ENCODE measurements at places on chromosomes 4 and X. TPM values are rescaled to one million over a fixed set of nuclear protein-coding genes. Genes with fewer than 3 reads are reported as not detected.
A peak's percentile ranks its signal among the peaks of the same experiment; 100 is the strongest.

The ABHD18 gene
- 9.5 TPM for total RNA-seq

GRCh38 chr4:4492161-4492847, 49.5 kb downstream of the STX18 start:
- no peak for DNase-seq
- H3K4me1 ChIP-seq = peaks cover 2% of the 10 kb centered on the region
- H3K27ac ChIP-seq = peak overlapping the region; percentile 54
- H3K4me3 ChIP-seq = peak overlapping the region; percentile 17
- no peaks in the 10 kb centered on the region for H3K27me3 ChIP-seq
- H3K36me3 ChIP-seq = no peaks in the 10 kb centered on the region

The POU4F2 gene
- total RNA-seq = not detected

GRCh38 chr4:101696276-101697010, 94.1 kb upstream of the BANK1 start:
- no peaks in the 10 kb centered on the region for H3K36me3 ChIP-seq
- no peak overlapping the region for H3K27ac ChIP-seq
- no peak for DNase-seq
- H3K4me1 ChIP-seq = no peaks in the 10 kb centered on the region
- H3K27me3 ChIP-seq = no peaks in the 10 kb centered on the region

The MAGED4 gene
- 96.3 TPM for total RNA-seq
